ENCODE measurements at places on chromosomes 2 and 18.

DNA sequence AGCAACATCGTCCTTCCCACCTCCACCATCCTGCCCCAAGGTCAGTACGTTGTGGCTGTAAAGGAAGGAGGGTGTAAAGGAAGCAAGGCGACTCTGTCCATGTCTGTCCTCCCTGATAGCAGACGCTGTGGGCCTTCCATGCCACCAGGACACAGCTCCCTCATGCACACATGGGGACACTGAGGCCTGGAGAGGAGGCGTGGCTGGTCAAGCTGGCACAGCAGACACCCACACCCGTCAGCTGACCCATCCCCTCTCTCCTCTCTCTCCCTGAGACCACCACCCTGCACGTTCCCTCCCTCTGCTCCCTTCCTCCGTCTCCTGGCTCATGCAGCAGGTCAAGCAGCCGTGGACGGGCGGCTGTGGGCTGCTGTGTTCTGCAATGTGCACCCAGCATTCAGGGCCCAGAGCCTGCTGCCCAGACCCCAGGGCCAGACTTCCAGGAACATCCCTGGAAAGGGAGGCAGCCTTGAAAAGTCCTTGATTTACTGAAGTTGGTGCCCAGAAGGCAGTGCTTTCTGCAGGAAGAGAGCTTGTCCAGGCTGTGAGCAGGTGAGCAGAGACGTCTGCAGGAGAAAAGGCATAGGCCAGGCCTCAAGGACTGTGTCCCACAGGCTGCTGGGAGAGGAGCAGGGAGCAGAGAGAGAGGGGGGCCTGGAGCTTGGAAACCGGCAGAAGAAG lies 133.6 kb downstream of the DDX1 start:
- no peak for DNase-seq

GRCh38 chr2:241860184-241861078 lies 1.7 kb upstream of the PDCD1 start:
- no peak for DNase-seq

GRCh38 chr2:134365356-134365755 lies 111.5 kb downstream of the MGAT5 start:
- DNase-seq, result no peak

GRCh38 chr2:28626891-28627421 lies 124.7 kb upstream of the PPP1CB start:
- no peak for DNase-seq

GRCh38 chr2:25912851-25913695 lies 34.8 kb upstream of the ASXL2 start:
- no peak for DNase-seq

DNA sequence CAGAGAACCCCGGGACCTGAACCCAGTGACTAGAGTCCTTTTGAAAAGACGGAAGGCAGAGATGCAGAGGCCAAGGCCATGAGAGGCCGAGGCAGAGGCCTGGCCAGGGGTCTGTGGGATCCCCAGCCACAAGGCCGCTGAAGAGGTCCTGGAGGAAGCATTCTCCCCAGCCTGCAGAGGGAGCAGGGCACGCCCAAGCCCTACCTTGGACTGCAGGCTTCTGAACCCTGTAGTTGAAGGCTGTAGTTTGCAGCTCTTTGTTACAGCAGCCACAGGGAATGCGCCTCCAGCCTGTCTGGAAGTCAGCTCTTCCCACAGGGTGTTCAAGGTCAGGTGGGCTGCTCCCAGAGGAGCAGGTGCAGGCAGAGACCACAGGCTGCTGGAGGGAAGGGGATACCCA lies 22.1 kb upstream of the PXDN start:
- DNase-seq, result no peak

- no peak for DNase-seq
Measured at GRCh38 chr2:2743164-2743571, 412.1 kb upstream of the MYT1L start.

GRCh38 chr18:58776084-58776483 lies 88.6 kb upstream of the ZNF532 start:
- no peak for DNase-seq

All from CD4-positive, alpha-beta T cell treated with Interleukin-1 beta for 1 hour (primary cell).